Activated T-helper 17 cell treated with anti-CD3 and anti-CD28 coated beads, Interleukin-2, amount 50 U/mL, for 72 hours (primary cell): ENCODE measurements at places on chromosomes 1 and 21.

- ATAC-seq, result no peak
Measured at GRCh38 chr1:8580566-8580965, 236.9 kb downstream of the RERE start.

GRCh38 chr1:166980818-166981217 lies 5.5 kb upstream of the ILDR2 start:
- ATAC-seq, result peak; percentile 34

DNA sequence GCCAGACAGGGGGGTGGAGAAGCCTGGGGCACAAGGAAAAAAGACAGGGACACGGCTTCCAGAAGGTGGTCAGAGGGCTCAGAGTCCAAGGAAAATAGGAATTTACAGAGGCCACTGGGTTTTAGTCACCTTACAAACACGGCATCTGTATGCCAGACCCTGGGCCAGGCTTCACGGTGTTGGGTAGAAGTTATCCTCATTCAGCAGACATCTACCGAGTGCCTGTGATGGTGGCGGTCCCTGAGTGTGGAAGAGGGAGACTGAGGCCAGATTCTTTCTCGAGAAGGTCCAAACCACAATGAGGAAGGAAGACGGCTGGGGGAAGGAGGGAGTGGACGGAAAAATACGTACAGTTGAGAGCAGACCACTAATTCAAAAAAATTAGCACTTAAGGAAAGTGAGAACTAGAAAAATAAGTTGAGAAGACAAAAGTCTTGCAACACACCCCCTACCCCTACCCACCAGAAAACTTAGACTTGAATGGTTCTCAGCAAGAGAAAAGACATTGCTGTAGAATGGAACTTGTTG lies 864 bp upstream of the BTG2 start:
- no peak for ATAC-seq

- ATAC-seq, result no peak
Measured at GRCh38 chr1:150477733-150478132, 9.5 kb upstream of the TARS2 start.

- ATAC-seq, result no peak
Measured at GRCh38 chr1:52739699-52740467, 13.6 kb downstream of the ZYG11B start.

DNA sequence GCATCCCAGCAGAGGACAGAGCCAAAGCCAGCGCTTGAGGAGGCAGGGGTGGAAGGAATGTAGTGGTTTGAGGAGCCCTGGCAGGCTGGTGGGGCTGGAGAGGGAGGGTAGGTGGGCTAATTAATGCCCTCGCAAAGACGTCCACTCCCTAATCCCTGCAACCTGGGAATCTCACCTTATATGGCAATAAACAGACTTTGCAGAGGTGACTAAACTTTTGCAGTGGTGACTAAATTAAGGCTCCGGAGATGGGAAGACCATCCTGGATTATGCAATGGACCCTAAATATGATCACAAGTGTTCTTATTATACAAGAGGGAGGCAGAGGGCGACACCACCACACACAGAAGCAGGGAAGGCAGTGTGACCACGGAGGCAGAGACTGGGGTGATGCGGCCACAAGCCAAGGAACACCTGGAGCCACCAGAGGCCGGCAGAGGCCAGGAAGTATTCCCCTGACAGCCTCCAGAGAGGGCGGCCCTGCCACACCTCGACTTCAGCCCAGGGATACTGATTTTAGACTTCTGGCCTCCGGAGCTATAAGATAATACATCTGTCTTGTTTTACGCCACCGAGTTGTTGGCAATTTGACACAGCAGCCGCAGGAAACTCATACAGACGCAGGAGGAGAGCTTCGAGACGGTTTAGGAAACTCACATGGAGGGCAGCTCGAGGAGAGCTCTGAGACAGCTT lies 23.1 kb upstream of the NPPB start:
- ATAC-seq, result no peak

DNA sequence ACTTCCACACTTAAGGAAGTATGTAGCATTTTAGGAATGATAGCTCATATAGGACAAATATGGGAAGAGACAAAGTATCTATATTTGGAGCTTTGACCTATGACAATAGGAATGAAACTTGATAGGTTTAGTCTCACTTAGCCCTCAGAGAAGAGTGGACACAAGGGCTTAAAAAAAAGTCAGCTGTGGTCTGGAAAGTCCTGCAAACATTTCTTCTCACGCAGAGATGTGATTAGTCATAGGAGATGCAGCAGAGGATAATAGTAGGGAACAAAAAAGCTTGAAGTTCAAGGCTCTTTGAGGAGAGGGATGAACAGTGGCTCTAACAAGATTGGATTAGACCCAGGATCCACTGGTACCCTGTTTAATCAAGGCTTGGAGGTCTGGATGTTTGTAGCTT lies 14.8 kb upstream of the RNF220 start:
- ATAC-seq, result no peak

GRCh38 chr1:44333376-44333775 lies 21.7 kb downstream of the ERI3 start:
- ATAC-seq, result no peak

GRCh38 chr1:172360985-172361384 lies 59.5 kb upstream of the C1orf105 start:
- ATAC-seq, result no peak

DNA sequence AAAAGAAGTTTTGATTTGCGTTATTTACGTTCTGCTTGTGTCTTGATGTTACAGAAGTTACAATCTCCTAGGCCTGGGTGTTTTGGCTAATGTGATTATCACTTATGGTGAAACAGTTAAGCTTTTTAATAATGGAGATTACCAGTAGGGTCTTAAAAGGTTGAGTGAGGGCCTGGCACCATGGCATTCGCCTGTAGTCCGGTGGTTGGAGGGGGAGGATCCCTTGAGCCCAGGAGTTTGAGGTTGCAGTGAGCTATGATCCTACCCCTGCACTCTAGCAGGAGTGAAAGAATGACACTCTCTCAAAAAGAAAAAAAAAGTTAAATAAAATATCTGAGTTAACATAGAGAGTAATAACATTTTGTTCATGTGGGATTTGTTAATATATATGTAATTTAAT lies 8.8 kb upstream of the SPEN start:
- ATAC-seq, result no peak

- ATAC-seq, result no peak
Measured at GRCh38 chr1:240287722-240288121, 196.0 kb downstream of the FMN2 start.

DNA sequence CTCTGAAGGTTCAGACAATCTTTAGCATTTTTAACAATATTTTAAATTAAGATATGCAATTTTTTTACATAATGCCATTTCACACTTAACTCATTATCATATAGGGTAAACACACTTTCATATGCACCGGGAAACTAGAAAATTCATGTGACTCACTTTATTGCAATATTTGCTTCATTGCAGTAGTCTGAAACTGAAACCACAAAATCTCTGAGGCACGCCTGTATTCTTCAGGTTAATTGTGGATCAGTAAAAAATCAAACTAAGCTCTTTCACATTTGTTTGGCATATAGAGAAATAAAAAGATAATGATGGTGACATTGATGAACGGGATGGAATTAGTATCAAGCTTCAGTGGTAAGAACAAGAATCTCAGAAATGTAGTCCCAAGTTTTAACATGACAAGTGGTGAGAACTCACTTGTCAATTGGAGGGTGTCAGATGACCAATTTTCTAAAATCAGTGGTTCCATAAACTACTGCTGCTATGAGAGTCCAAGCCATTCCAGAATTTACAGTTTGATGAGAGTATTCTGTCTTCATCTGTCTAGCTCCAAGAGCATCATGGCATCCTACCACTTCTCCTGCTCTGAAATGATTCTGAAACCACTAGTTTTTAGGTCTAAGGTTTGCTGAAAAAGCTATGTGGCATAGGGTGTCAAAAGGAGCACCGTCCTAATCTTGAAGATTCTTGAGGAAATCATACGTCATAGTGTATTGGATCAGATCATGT lies 281.0 kb downstream of the PTPRC start:
- ATAC-seq, result peak; percentile 79

- no peak for ATAC-seq
Measured at GRCh38 chr1:168135116-168135920, 1.4 kb downstream of the GPR161 start.
